ENCODE measurements at places on chromosomes 4 and X. TPM values are rescaled to one million over a fixed set of nuclear protein-coding genes. Genes with fewer than 3 reads are reported as not detected.
A peak's percentile ranks its signal among the peaks of the same experiment; 100 is the strongest.

DNA sequence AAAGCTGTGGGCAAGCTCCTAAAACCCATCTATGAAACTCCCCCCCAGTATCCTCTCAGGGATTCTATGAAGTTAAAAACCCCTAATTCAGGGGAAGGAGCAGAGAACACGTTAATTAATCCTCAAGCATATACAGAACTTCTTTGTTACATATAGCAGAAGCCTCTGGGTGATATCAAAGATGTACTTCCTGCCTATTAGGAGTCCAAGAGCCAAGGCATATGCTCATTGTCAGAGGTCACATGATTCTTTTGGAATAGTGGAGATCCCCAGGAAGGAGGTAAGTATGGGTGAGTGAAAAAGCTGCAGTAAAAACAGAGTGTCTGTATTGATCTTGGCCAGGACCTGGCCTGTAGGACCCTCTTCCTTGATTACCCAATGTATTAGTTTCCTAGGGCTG, 2.9 kb upstream of the SPARCL1 start:
- DNase-seq: no peak

The CFP gene
- 0.29 TPM for total RNA-seq

GRCh38 chr4:40669504-40669903, 39.8 kb upstream of the RBM47 start:
- DNase-seq: no peak

DNA sequence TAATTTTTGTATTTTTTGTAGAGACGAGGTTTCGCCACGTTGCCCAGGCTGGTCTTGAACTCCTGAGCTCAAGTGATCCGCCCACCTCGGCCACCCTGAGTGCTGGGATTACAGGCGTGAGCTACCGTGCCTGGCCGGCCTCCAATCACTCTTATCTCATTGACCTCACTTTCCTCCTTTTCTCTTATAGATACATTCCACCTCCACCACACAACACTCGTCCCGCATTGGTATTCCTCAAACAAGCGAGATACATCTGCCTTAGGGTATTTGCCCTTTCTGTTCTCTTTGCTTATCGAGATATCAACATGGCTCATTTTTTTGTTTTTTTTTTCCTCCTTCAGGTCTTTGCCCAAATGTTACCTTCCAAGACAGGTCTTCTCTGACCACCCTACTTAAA, 1.8 kb upstream of the PRPS1 start:
- DNase-seq: no peak

DNA sequence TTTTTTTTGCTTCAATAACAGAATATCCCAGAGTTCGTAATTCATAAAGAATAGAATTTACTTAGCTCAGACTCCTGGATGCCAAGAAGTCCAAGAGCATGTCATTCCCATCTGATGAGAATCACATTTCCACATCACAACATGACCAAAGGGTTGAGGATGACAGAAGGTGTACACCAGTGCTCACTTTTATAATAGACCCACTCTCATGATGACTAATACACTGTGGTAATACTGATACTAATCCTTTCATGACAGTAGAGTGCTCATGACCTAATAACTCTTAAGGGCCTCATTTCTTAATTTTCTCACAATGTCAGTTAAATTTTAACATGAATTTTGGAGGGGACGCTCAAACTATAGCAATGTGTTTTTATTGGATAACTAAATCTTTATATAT, 69.2 kb downstream of the ZNF732 start:
- DNase-seq: no peak

DNA sequence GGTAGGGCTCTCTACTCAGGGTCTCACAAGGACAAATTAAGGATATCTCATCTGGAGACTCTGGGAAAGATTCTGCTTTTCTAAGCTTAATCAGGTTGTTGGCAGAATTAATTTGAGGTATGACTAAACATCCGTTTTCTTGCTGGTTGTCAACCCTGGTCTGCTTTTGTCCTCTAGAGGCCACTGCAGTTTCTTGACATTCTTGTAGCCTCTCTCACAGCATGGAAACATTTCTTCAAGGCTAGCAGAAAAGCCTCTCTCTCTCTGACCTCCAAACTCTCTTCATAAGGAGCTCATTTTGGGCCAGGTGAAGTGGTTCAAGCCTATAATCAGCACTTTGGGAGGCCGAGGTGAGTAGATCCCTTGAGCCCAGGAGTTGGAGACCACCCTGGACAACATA, 749.5 kb upstream of the PCDH7 start:
- DNase-seq: no peak

DNA sequence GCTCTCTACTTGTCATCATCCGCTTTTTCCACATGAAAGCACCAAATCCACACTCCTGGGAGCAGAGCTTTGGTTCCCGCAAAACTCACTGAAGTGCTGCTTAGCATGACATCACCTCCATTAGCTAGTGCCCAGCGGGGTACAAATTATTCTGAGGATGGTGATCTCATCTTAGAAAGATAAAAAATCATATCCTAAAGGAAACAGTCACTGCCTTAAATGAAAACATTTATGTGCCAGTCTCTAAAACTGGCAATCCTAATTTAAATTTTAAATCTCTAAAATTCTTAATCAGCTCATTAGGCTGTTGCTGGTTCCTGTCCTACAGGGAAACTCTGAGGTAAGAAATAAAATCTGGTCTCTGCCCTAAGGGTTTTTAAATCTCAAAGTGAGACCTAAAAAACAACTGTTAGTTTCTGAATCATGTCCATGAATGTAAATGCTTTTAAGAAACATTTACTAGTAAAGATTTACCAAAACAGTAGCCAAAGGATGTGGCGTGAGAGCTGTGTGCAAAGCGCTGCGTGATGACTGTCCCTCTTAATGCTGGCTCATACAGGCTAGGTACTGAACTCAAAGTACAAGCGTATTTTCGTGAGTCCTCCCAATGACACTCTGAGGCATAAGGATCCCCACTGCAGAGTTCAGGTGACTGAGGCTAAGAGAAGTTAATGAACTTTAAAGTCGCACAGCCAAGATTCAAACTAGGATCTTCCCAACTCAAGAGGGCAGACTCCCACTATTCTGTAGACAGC, 4.5 kb downstream of the CASP3 start:
- no peak for DNase-seq

The ANXA10 gene
- 1.1 TPM for total RNA-seq

DNA sequence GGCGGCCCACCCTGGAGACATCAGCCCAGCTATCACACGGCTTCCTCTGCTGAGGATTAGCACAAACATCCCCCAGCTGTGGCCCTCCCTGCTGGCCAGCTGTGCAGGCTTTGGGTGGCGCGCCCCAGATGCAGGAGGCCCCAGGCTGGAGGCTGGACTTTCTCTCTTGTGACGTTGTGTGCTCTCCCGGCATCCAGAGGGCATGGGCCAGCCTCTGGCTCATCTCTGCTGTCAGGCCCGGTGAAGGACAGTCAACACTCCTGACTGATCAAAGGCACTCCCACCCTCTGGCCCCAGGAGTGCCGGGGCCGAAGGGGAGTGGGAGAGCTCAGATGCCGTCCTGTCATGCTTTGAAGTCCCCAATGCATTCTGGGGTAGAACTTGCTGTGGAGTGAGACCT, 29.9 kb upstream of the PJA1 start:
- no peak for DNase-seq

- no peak for DNase-seq
Observed at GRCh38 chr4:17265139-17265538, 246.8 kb downstream of the QDPR start.

The CSAG3 gene
- total RNA-seq: not detected

- no peak for DNase-seq
Observed at GRCh38 chr4:153488006-153488891, 22.1 kb downstream of the TMEM131L start.

GRCh38 chr4:189530848-189531247, 409.8 kb upstream of the FRG1 start:
- no peak for DNase-seq

DNA sequence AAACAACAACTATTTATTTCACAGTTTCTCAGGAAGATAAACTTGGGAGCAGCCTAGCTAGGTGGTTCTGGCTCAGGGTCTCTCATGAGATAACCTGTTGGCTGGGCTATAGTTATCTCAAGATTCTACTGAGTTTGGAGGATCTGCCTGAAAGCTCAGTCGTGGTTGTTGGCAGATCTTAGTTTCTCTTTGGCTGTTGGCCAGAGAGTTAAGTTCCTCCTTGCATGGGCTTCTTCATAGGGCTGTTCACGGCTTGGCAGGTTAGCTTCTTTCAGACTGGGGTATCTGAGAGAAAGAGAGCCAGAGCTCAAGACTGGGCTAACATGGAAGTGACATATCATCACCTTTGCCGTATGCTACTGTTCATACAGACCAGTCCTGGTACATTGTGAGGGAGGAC, 28.7 kb downstream of the SEC24B start:
- no peak for DNase-seq

- no peak for DNase-seq
Observed at GRCh38 chr4:156243015-156243414, 289.3 kb upstream of the CTSO start.

The AFM gene
- total RNA-seq: not detected

- peak; percentile 51 for DNase-seq
Observed at GRCh38 chr4:72418458-72418857, 150.6 kb downstream of the ADAMTS3 start.

- no peak for DNase-seq
Observed at GRCh38 chr4:48755281-48755680, 24.8 kb downstream of the FRYL start.

DNA sequence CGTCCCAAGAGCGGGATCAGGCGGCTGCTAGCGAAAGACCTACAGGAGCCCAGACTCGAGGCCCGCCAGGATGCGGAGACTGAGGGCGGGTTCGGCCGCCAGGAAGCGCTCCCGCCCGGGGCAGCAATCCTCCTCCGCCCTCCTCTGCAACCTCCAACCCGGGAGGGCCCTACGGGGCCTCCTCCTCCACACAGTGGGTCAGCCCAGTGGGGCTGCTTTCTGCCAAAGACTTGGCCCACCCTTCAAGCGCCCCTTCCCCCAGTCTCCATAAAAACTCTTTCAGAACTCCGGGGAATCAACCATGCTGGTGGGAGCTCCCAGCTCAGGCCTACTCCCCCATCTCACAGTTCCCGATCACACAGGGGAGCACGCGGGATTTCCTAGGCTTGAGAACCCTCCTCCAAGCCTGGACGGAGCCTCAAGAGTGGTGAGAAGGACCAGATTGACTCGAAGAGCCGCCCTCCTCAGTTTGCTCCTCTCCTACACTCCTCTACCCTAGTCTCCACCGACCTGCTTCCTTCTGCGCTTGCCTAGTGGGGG, 77.5 kb downstream of the RLIM start:
- DNase-seq: peak; percentile 75

GRCh38 chrX:54807524-54808108, at the start of gene MAGED2:
Gene MAGED2, plus strand, starts transcription at chrX:54807745. Its CDS starts 1,587 bp downstream, at chrX:54809332.
- DNase-seq: no peak

GRCh38 chrX:110964786-110965185, 131.2 kb upstream of the PAK3 start:
- DNase-seq: no peak

The SULT1E1 gene
- total RNA-seq: not detected

GRCh38 chr4:53640576-53641453, 49.5 kb upstream of the LNX1 start:
- DNase-seq: no peak

DNA sequence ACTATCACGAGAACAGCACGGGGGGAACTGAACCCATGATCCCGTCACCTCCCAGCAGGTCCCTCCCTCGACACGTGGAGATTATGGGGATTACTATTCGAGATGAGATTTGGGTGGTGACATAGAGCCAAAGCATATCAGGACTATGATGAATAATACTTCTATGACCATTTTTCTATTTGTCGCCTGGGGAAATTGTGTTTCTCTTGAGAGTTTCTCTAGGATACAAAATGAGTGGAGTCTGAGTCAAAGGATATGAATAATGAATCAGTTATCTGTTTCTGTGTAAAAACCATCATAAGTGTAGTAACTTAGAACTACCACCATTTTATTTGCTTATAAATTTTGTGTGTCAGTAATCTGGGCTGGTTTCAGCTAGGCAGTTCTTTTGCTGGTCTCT, 533.0 kb upstream of the ARX start:
- no peak for DNase-seq

- DNase-seq: no peak
Observed at GRCh38 chr4:75858721-75859120, 43.5 kb downstream of the PPEF2 start.

DNA sequence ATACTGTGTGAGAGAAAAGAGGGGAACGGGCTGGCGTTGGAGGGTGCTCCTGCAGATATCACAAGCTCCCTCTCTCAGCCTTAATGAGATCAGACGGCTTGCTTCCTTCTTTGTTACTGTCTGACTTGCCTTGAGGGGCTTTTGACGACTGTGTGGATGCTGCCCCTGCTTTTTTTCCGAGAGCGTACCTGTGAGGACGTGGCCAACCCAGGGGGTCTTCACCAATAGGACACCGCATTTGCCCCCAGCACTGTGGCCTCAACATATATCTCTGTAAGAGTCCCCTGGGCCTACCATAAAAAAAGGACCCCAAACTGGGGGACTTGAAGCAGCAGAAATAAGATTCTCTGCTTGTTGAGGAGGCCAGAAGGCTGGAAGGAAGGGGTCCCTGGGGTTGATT, 143.9 kb downstream of the SHOX start:
- peak; percentile 37 for DNase-seq

The TLR3 gene
- 8.0 TPM for total RNA-seq

The ZNF711 gene
- 1.5 TPM for total RNA-seq

GRCh38 chrX:40720792-40721191, 14.6 kb downstream of the MED14 start:
- DNase-seq: no peak

The MSANTD1 gene
- 0.59 TPM for total RNA-seq

GRCh38 chr4:69823481-69824186, 36.3 kb downstream of the SULT1E1 start:
- DNase-seq: no peak

DNA sequence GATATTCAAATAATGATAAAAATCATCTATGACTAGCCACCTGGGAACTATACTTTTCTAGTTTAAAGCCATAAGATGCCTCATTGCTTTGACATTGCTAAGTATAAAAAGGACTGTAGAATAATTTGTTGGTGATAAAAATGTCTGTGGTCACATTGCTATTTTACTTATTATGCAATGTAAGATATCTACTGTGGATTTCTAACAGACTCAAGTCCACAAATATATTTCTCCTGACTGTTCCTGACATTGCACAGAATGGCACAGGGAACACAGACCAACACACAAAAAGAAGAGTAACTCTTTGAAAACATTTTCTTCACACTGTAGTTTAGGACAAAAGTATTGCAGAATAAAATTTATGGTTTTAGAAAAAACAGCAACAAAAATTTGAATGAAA, 2.2 kb upstream of the TMPRSS11E start:
- DNase-seq: no peak

DNA sequence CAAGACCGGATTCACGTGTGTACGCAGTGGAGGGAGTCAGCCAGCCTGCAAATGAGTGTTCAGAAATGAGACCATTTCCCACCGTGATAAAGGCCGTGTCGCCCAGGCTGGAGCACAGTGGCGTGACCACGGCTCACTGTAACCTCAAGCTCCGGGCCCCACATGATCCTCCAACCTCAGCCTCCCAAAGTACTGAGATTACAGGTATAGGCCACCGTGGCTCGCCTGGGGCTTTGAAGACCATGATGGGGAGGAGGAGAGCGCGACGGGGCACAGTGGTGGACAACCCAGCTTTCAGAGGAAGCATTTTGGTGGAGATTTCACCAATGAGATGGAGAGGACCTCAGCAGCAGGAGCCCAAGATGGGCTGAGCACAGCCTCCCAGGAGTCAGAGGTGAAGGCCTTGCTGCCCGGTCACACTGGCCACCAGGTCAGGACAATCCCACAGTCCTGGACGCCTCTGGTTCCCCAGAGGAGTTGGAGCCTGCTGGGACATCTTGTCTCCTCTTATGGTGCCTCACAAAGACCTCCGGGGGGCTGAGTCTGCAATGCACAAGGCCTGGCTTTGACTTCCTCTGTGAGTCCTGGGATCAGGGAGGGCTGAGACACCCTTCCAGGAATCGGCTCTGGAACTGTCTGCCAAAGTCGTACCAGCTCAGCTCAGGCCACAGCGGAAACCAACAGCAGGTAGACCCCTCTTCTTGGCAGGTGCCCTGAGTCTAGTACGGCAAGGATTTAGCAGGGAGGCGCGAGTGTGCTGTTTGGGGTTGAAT, 22.4 kb upstream of the MXD4 start:
- no peak for DNase-seq
